CD4-positive, alpha-beta T cell treated with Interleukin-21 for 1 hour (primary cell): ENCODE measurements at places on chromosomes 12 and 14.

GRCh38 chr14:56322531-56322930, 204.3 kb downstream of the PELI2 start:
- DNase-seq, result no peak

DNA sequence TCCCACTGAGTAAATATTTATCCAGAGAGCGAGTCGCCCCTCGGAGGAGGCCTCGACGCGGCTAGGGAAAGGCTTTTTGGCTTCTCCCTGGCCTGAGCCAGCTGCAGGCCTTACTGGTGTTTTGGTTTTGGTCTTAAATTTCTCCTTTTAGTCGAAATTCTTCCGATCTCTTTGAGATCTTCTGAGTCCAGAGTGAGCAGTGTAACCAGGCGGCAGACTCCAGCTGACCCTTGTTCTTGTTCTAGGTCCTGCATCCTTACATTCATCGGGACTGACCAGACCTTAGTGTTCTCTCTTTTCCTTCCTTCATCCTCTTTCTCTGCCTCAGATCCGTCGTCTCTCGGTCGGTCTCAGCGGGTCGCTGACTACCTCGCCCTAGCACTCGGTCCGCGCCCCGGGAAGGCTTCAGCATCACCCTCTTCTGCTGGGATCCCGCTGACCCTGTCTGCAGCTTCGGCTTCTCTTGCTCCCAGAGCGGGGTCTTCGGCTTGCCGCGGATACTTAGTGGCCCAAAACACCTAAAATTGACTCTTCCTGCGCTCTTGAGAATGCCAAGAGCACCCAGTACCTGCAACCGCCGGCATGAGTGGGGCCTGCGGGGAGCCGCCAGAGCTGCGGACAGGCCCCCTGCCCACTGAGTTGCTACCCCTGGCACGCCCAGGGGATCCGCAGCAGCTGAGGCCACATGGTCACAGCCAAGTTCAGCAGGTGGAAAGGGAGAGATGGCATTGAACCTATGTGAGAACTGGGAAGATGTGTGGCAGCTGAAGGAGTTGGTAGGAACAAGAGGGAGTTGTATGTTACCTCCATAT, 2.4 kb upstream of the PAX9 start:
- DNase-seq, result no peak

DNA sequence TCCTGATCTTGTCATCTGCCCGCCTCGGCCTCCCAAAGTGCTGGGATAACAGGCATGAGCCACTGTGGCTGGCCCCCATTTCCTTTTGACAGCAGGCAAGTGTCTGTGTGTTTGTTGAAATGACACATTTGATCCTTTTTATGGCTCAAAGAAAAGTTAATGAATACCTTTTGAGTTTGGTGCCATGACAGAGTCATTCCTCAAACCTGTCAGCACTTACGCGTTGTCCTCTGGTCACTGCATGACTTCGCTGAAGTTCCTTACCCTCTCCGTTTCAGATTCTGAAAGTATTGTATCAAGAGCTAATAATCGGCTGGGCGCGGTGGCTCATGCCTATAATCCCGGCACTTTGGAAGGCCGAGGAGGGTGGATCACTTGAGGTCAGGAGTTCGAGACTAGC, 32.4 kb downstream of the NEMF start:
- DNase-seq, result no peak

- no peak for DNase-seq
Measured at GRCh38 chr12:132286912-132287311, 42.5 kb downstream of the GALNT9 start.
